ENCODE measurements at places on chromosomes 6 and 20.

GRCh38 chr20:21118782-21119181 is 7.1 kb upstream of the KIZ start:
- DNase-seq = no peak

- no peak for DNase-seq
Observed at GRCh38 chr6:10518557-10519407, 2.4 kb upstream of the GCNT2 start.

GRCh38 chr6:111215131-111215530 is 127.8 kb downstream of the SLC16A10 start:
- DNase-seq = no peak

- no peak for DNase-seq
Observed at GRCh38 chr6:9943986-9944385, 470.9 kb downstream of the TFAP2A start.

- DNase-seq = no peak
Observed at GRCh38 chr6:1363729-1364572, 25.4 kb upstream of the FOXF2 start.

DNA sequence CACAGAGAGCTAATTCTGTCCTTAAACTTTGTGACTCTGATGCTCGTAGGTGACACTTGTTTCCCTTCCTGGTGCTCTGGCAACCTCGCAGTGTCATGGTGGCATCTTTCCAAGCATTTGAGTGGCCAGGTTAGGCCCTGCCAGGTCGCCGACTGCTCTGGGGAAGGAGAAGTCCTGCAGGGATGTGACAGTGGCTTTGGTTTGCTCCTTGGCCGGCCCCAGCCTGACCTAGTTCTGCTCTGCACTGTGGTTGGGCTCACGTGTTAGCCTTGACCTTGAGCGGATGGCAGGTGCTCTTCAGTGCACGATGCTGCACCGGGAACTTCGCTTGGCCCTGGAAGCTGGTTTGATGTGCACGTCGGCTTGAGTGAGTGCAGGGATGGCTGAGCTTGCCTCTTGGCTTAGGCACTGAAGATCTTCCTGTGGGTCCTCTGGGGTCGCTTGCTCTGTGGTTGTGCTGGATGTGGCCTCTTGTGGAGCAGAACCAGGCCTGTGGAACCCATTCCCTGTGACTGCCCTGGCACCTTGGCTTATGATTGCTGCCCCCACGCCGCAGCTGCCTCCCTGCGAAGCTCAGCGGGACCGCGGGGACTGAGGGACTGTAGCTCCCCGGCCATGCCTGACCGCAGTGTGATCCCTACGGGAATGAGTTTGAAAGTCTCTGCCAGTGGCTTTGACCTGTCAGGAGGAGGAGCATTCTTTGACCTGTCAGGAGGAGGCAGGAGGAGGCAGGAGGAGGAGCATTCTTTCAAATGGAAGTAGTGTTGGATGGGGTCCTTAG is 8.7 kb downstream of the OSBPL2 start:
- no peak for DNase-seq

GRCh38 chr6:19492636-19493405 is 344.3 kb upstream of the ID4 start:
- no peak for DNase-seq

DNA sequence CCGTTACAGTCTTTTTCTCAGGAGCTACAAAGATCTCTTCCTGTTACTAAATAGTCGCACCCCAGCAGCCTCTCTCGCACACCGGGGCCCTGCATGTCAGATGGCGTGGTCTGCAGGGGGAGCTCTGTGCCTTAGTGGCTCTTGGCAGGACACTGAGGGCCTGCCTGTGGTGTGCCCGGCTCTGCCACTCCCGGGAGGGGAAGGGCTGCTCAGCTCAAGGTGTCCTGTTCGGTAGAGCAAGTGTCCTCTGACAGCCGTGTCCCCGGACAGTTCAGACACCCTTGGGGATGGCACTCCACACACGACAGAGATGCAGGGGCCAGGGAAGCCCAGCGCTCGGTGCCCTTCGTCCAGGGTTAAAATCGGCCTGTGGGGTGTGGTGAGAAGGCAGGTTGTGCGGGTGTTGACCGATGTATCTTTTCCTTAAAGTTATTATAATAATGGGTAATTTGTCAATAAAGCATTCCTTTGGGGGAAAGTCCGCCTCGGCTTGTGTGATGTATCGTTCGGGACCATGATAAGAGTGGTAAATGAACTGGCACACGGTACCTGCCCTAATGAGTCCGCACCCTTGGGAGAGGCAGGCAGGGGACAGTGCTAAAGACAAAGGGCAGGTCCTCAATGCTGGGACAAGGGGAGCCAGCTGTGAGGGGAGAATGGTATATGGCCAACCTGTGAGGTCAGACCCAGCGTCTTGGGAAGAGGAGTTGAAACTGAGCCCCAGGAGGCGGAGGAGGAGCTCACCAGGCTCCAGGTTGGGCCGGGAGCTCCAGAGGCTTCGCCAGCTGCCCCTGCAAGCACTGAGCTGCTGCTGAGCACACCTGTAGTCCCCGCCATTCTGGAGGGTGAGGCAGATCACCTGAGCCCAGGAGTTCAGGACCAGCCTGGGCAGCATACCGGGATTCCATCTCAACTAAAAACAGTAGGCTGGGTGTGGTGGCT is 3.6 kb upstream of the DNAJC5 start:
- DNase-seq = no peak

DNA sequence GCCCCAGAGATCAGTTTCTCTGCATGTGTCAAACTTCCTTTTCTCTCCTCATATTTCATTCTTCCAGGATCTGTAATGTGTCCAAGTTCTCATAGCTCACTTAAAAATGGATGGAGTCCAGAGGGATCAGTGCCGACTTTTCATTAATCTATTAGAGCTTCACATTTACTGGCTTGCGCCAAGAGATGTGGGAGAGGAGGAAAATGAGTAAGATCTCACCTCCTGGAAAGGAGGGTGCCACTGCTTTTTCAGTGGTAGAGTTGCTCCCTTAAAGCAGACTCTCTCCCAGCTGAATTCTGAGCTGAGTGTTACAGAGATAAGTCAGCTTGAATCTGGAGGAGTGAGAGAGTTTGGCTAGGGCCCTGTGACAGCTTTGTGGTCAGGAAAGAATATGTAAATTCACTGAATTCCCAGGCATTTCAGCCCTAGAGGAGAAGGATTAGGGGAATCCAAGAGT is 175.9 kb downstream of the SOX4 start:
- DNase-seq = no peak

- no peak for DNase-seq
Observed at GRCh38 chr6:1470040-1470439, 80.7 kb downstream of the FOXF2 start.

- DNase-seq = no peak
Observed at GRCh38 chr6:100879317-100879716, 1.8 kb downstream of the ASCC3 start.

DNA sequence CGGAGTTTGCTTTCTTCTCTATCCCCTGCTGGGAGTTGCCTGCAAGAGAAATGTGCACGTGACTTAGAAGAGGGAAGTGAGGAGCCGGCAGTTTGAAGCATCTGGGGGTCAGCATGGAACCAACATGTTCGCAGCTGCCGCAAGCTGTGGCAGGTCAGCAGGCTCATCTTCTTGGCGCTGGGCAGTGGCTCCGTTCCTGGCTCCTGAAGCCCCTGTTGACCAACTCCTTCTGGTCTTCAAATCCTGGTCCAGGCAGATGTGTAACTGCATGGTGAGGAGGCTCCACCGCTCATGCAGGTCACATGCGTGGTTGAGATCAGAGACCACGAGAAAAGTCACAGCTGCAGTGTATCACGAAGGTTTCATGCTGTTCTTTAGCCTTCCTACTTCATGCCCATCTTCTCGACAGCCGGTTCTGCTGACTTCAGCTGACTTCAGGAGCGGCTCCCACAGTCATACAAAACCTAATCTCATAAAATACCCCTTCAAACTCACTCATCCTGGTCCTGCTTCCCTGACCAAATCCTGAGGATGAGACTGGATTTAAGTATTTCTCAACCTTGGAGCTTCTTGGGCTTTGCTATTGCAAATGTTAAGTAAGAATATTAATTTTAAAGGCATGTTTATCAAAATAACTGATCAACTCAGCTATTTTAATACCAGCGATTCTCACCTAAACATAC is 44.9 kb upstream of the BCAS1 start:
- no peak for DNase-seq

DNA sequence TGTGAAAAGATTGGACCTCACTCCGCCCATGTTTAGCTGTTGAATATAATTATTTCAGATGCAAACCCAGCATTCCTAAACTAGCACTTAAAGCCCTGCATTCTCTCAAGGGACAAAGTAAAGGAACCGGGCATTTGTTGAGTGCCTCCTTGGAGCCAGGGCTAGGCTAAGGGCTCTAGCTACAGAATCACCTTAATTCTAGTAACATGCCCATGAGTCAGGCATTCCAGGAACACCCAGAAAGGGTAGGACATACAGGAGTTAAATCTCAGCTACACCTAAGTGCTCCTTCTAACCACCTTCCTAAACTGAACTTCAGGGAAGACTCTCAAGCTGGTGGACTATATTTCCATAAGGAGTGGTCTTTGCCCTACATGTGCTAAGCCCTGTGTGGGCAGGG is 89.4 kb downstream of the SLC24A3 start:
- DNase-seq = no peak

DNA sequence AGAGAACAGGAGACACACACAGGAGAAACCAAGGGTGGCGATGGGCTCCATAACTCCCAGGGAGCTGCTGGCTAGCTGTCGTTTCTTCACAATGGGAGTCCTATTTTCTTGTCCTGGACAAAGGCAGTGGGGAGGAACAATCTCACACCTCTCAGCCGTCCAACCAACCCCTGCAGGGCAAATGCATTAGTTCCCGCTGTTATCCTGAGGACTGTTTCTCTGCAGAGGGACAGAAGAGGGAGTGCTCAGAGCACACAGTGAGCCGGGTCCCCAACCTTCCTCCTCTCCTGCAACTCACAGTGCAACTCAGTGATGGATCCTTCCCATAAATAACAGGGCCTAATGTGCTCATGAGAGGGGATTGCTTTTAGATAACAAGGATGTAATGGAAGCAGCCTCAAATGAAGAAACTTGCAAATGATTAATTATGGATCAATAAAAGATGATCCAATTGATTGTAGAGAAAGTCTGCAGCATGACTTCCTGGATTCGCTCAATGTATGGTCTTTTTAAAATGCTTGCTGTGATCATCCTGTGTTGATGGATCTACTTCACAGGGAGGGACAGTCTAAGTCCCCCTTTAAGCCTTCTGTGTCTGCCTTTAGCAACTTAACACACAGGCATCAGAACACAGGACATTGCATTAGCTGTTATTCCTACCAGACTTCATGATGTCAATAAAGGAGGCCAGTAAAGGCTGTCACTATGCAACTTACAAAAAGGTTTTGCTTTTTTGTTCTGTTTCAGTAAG is 453.4 kb upstream of the AGPAT4 start:
- no peak for DNase-seq

DNA sequence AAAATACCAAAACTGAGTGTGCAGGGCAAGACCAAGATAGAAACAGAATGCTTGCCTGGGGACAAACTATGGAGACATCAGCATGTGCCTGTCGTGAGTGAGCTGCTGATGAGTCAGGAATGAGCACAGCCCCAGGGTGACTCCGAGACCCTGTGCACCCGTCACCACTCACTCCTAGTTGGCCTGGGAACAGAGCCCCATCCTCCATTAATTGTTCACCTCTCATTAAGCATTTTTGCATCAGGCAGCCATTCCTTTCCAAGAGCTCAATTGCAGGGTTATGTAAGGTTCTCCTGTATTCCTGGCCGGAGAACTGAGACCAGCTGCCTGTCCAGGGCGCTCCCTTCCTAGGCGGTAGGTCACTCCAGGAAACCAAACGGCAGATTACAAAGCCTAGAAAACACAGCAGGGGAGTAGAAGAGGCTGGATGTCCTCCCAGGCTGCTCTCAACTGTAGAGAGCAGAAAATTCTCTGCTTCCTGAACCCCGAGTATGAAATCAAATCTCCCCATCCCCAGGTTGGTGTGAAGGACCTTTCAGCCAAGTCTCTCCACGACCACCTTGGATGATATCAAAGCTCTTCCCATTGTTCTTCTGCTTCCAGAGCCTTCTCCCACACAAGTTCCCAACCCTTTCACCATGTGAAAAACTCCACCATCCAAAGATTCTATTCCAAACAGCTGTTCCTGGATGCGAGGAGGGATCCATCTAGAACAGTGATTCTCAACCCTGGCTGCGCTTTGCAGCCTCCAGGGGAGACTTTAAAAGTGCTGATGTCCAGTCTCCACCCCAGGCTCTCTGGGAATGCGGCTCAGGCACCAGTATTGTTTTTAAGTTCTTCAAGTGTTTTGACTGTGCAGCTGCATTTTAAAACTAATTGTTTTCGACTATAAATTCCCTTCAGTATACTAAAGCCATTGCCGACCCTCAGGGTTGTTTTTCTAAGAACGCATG is 532.6 kb upstream of the JARID2 start:
- DNase-seq = no peak

DNA sequence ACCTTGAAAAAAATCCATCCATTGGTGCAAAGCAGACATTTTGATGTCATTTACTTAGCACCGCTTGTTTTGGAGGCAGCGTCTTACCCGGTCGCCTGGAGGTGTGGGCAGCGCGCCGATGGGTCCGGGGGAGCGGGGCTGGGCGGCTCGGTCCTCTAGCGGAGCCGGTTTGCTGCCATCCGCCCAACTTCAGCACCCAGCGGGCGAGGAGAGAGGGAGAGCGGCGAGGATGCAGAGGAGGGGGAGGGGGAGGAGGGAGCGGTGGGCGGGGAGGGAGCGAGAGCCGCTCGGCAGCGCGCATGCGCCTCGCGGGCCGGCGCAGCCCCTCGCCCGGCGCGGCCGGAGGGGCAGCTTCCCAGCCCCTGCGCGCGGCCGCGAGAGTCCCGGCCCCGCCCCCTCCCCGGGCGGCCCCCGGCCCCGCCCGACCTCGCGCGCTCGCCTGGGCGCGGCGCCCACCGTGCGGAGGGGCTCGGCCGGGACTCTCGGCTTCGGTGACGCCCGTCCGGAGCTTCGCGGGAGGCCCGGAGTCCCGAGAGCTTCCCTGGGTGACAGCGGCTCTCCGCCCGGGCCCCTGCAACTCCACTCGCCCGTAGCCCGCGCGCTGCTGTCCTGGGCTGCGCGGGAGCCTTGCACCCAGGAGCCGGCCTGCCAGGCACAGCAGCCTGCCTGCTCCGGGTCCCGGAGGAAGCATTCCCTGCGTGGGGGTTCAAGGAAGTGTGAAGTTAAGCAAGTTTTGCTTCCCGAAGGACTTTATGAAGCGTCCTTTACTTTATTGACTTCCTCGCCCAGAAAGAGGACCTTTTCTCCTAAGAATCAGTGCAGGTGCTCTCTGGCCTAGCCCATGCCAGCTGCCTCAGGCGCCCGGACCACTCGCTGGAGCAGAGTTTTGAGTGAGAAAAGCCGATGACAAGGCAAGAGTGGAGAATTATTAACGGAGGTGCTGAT is at the start of gene RGS17:
RGS17 (minus strand) TSS at position 246 of the 945 bp plus-strand sequence. CDS start 87,264 bp downstream, outside the sequence.
- no peak for DNase-seq

Data from NCI-H187 treated with DMSO at 0.1 percent for 48 hours (cell line).